ENCODE measurements at places on chromosomes 12 and 14.
A peak's percentile ranks its signal among the peaks of the same experiment; 100 is the strongest.

- no peak for DNase-seq
These were observed 81.6 kb downstream of the PRMT8 start for GRCh38 chr12:3572560-3572959.

- DNase-seq = no peak
These were observed 7.9 kb upstream of the GPRC5A start for GRCh38 chr12:12883369-12884001.

GRCh38 chr12:94078138-94078723 lies 70.1 kb upstream of the PLXNC1 start:
- DNase-seq = no peak

GRCh38 chr12:122843455-122843854 lies 8.2 kb downstream of the HIP1R start:
- DNase-seq = no peak

DNA sequence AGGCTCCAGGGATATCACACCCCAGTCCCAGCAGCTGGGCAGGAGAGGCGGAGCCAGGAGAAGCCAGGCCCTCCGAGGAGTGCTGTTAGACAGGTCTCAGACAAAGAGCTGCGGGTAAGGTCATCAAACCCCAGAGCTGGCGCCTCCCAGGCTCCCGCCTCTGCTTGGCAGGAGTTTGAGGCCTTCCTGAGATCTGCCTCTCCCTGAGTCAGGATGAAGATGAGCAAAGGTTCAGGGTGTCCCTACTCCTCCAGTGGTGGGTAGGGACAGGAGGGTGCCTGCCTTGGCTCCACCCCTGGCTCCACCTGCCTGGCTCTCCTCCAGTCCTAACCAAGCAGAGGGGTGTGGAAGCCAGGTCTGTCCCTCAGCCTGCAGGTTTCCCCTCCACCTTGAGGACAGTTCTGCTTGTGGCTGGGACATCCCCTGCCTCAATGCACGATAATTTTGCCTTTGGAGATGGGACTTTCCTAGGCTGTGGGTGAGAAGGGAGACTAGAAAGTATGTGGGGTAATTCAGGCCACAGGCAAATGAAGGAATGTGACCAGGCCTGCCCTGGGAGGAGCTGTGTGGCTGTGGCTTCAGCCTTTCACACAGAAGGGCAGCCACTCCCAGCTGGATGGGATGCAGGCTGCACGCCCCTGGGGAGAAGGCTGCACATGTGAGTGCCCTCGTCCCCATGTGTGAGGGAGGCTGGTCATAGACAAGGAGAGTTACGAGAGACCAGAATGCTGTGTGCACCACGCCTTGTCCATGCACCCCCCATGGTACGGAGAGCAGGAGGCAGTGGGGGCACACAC lies 2.2 kb downstream of the PLEKHG6 start:
- DNase-seq = no peak

- no peak for DNase-seq
These were observed 164.4 kb downstream of the CAND1 start for GRCh38 chr12:67433385-67434175.

DNA sequence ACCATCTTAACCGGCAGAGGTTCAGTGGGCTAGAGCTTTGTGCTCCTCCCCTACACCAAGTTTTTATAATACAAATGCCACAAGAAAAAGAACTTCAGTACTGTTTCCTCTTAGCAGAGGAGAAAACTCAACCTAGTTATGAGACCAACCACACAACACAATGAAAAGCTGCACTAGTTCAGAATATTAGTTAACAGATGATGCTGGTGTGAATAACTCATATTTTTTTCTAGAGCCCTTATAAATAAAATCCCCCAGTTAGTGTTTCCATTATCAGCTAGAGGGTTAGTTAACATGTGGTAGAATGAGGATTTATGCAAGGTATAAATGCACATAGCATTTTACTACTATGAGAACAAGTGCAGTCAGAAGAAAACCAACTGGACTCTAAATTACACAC lies 61.9 kb upstream of the AMN1 start:
- no peak for DNase-seq

- no peak for DNase-seq
These were observed 7.8 kb downstream of the CDK17 start for GRCh38 chr12:96392397-96392796.

DNA sequence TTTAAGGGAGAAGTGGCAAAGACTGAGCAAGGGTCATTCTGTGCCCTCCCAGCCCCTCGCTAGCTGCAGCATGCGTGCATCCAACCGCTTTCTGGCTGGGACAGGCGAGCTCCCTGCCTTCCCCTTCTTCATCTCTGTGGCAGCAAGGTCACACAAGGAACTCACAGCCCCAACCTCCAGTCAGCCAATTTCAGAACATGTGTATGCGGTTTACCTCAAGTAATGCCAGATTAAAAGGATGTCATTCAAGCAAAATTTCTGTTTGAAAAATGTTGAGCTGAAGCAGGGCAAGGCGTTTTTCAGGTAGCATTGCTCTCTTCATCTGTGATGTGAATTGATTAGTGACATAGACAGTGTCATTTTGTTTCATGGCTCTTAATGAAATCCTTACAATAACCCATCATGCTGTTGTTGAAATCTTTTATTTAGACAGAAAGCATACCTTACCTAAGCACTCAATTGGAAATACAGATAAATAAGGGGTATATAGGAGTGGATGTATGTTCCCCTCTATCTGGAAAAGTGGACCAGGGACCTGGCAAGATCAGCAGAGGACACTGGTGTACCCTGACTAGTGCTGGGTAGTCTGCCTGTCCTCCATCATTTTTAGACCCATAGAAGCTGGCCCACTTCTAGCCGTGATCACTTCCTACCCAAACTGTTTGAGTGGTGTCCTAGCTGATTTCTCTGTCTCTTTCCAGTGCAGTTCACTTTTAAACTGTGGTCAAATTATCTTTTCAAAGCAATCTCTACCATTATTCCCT lies 82.8 kb upstream of the NEDD1 start:
- DNase-seq = no peak

DNA sequence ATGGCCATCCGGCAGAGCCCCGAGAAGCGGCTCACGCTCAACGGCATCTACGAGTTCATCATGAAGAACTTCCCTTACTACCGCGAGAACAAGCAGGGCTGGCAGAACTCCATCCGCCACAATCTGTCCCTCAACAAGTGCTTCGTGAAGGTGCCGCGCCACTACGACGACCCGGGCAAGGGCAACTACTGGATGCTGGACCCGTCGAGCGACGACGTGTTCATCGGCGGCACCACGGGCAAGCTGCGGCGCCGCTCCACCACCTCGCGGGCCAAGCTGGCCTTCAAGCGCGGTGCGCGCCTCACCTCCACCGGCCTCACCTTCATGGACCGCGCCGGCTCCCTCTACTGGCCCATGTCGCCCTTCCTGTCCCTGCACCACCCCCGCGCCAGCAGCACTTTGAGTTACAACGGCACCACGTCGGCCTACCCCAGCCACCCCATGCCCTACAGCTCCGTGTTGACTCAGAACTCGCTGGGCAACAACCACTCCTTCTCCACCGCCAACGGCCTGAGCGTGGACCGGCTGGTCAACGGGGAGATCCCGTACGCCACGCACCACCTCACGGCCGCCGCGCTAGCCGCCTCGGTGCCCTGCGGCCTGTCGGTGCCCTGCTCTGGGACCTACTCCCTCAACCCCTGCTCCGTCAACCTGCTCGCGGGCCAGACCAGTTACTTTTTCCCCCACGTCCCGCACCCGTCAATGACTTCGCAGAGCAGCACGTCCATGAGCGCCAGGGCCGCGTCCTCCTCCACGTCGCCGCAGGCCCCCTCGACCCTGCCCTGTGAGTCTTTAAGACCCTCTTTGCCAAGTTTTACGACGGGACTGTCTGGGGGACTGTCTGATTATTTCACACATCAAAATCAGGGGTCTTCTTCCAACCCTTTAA lies 1.5 kb downstream of the FOXG1 start:
- DNase-seq = no peak

DNA sequence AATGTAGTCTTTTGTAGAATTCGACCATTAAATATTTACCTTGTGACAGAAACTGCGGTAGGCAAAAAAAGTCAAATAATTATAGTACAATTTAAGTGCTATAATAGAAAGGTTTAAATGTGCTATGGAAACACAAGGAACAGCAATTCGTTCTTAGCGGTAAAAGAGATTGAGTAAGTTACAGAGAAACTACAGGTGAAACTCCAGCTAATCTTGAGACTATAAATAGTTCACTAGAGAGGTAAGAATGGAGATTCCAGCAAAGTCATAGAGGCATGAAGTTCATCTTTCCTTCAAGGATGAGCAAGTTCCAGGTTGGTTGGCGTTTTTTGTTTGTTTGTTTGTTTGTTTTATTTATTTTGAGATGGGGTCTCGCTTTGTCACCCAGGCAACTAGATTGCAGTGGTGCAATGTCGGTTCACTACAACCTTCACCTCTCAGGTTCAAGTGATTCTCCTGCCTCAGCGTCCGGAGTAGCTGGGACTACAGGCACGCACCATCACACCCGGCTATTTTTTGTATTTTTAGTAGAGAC lies 878 bp upstream of the R3HDM2 start:
- DNase-seq = no peak

- DNase-seq = peak; percentile 4
These were observed 1.3 kb downstream of the AHSA1 start for GRCh38 chr14:77459072-77459723.

- DNase-seq = no peak
These were observed 103.5 kb downstream of the FGD4 start for GRCh38 chr12:32502693-32503502.

DNA sequence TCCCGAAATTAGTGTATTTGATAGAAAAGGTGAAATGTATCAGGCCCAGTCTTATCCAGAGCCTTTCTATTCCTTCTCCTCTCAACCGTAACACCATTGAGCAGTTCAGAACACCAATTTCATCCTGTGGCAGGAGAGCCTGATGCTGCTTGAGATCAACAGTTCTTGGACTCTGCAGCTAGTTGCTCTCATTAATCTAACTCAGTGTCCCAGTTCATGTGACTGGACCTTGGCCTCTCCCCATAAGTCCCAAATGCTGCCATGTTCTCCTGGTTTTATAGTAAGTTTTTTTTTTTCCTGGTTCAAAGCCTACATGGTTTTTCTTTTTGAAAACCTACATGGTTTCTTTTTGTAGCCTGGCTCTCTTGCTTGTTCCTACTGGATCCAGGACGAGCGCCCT lies 293.9 kb downstream of the ITPR2 start:
- no peak for DNase-seq

- DNase-seq = no peak
These were observed 296.2 kb upstream of the FLRT2 start for GRCh38 chr14:85233756-85234155.

DNA sequence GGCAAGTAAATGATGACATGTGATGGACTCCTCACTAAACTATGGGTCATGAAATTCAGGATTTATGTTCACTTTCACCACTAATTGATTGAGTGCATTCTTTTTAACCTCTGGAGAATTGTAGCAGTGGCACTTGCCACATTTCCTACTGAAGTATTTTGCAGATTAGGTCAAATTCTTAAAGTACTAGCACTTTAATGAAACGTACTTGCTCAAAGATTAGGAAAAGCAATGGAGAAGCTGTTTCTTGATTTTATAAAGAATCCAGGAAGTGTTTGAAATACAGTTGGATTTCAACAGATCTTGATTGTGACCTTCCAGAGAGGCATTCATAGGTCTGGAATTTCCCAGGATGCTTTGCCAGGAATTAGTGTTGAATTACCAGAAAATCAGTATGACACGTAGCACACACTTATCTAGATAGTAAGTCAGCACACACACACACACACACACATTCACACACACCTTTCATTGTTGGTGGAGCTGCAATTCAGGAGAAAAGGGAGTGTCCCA lies 162.6 kb downstream of the MYRFL start:
- no peak for DNase-seq

- no peak for DNase-seq
These were observed 719 bp upstream of the SRSF9 start for GRCh38 chr12:120470150-120470784.

DNA sequence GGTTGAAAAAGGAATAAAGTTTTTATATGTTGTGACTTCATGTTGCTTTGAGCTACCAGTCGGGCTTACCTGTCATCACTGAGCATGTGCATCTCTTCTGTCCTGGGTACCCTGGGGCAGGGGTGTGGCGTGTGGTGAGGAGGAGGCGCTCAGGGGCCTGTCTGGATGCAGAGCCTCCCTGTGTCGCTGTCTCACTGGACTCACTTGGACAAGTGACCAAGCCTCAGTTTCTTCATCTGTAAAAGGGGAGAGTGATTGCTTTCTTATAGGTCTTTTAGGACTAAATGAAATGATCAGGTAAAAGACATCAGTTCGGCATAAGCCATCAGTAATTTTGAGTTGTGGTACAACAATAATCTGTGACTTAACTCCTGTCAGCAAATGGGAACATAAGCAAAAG lies 22.1 kb downstream of the ATP6V0A2 start:
- DNase-seq = no peak

- DNase-seq = no peak
These were observed 99.5 kb downstream of the ERGIC2 start for GRCh38 chr12:29281371-29282005.

DNA sequence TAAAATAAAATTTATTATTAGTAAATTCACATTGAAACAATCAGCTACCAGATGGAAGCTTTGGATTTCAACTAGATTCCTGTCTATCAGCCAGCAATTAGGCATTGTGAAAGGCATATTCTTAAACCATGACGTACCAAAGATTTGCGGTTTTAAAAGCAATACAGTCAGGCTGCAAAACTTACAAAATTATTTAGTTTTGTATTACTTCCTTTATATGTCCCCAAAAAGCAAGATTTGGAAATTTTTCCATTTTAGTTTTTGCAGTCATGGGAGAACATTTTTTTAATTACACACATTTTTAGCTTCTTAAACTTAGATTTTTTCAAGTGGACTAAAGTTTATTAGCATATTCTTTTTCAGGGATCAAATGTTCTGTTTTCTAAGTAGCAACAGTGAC lies 225.0 kb upstream of the KITLG start:
- DNase-seq = no peak

DNA sequence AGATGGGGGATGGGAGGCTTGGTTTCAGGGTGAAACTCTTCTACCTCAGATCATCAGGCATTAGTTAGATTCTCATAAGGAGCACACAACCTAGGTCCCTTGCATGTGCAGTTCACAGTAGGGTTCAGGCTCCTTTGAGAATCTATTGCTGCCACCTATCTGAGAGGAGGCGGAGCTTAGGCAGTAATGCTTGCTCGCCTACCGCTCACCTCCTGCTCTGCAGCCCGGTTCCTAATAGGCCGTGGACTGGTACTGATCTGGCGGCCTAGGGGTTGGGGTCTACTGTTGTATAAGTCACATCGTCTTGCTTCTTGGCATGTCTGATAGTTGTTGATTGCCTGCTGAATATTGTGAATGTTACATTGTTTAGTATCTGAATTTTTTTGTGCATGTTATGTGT lies 12.2 kb downstream of the SCYL2 start:
- DNase-seq = no peak

DNA sequence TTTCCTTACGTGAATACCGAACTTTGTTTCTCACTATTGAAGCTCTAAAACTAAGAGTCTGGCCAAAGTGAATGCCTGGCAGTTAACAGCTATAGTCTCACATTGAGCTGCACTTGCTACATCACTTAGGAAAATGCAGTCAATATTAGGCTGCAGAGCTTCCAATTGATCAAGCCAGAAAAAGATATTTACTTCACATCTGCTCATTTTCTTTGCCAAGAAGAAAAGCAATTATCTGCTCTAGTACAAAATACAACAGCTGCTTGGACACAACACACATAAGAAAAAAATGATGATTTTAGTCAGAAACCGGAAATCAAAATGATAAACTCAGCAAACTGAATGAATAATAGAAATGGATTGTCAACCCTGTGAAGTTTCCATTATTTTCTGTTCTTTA lies 45.4 kb downstream of the TMTC1 start:
- no peak for DNase-seq
